ENCODE measurements at places on chromosomes 12 and 14.

DNA sequence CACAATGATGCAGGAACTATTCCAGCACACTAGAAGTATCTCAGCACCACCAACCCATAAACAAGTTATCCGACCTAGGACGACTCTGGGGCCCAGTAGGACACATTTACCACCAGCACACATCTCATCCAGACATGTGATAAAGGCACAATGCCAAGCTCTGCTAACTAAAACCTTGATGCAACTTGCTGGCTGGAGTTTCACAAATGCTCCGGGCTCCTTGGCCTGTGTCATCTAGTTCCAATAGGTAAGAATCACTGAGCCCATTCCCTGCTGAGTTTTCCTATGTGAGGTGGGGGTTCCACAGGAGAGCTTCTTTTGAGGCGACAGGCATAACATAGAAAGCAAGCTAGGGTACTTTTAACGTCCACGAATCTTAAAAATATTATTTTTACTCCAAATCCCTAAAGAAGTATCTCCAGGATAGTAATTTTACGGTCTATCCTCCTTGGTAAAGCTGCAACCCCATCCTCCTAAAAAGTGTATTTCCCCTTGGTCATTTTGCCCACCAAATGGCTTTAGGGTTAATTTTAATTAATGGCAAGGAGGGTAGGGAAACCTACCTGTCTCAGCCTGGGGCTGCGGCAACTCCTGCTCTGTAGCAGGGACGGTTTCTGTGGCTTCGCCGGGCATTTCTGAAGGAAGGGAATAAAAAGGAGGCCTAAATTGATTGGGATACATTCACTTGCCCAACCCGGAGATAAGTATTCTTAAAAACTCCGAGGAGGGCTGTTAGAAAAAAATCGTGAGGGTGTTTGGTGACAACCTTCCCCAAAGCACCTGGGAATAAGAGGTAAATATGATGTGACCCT is 1.0 kb downstream of the NACA start:
- DNase-seq, result no peak

GRCh38 chr14:59772233-59772632 is 98.3 kb downstream of the RTN1 start:
- no peak for DNase-seq

DNA sequence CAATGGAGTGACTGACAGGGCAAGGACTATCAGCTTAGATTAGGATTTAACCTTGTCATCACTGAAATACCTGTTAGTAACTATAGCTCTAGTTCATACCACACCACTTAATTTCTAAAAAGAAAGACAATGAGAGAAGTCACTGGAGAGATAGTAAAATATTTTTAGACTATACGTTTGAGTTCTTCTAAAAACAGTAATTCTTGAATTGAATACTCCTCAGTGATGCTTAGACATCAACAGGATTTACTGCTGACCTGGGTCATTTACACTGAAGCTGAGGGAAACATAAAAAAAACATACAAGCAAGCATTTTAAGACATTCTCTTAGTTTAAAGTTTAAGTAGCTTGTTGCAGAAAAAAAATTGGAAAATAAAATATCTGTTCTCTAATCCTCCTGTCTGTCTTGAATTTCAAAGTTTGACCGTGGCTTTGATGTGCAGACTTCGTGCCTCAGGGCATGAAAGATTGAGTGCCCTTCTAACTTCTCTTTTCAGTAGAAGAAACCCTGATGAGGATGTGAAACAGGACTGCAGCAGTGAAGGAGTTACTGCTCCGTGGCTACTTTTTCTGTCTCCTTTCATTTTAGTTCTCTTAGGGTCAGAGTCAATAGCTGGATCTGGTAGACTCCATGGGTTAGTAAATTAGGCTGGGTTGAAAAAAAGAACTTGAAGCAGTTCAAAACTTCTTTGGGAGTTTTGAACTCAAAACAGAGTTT is 172.2 kb downstream of the PTPRO start:
- no peak for DNase-seq

DNA sequence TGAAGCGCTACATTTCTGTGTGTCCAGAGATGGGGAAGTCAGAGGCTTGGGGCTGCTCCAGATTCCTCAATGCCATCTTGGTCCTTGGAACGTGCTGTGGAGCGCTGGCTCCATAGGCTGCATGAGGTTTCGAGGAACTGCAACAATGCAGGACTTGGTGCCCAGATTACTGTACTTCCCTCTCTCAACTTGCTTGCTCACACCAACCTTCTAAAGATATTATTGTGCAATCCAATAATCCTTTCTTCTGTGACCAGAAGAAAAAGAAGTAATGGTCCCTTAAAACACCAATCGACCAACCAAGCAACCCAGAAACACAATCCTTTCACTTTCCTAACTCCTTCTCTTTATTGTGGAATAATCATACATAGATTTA is 3.7 kb downstream of the PRICKLE1 start:
- DNase-seq, result no peak

DNA sequence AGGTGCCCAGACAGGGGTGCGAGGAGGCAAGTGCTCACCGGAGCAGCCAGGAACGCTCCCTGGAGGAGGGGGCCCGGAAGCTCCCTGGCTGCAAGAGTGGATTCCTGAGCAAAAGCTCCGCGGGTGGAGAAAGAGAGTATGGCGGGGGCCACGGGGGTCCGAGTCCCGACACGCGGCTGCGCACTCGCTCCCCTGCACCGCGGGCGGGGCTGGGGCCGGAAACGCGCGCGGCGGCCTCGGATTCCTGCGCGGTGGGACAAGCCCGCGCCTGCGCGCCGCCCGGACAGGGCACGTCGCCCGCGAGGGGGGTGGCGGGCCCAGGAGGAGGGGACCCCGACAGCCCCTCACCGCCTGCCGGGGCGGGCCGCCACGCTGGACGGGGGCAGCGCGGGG is 27.8 kb upstream of the GPR132 start:
- DNase-seq, result no peak

GRCh38 chr12:114998118-114998749 is 314.3 kb upstream of the TBX3 start:
- no peak for DNase-seq
